ENCODE measurements at places on chromosomes 16 and 17.

DNA sequence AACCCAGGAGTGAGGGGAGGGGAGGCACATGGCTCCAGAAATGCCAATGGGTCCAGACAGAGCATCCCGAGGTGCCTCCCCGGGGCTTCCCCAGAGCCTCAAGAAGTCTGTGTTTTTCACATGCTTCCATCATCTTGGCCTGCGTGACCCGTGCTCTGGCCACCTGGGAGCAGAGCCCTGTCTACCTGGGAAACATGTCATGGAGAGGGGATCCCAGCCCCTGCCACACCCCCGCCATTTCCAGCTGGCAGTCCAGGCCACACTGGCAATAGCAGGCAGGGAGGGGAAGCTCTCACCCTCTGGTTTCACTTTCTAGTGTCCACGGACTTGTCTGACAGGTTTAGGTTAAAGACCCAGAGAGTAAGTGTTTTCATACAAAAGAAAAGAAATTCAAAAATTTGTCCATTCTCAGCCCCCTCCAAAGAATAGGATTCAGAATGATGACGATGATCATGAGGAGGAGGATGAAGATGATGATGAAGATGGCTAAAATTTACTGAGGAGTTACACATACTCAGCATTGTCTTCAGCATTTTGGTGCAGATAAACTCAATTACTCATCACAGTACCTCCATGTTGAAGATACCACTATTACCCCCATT, 9.0 kb downstream of the SMIM5 start:
- DNase-seq = no peak

GRCh38 chr17:13086142-13086769, 68.4 kb upstream of the ELAC2 start:
- no peak for DNase-seq

DNA sequence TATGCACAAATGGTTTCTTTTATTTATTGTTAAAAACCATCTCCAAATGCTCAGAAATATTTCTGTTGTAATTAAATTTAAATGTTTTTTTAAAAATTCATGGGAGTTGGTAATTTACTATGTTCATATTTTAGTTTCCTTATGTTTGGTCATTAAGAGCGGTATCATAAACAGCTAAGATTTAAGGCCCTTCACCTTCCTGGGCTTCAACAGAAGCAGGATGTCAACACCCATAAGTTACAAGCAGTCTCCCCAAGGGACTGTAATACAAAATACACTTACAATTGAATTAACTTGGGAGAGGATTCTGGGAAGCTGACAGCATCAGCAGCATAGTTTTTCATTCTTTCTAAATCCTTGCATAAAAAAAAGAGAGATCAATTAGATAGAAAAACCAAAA, 30.9 kb upstream of the TANC2 start:
- no peak for DNase-seq

DNA sequence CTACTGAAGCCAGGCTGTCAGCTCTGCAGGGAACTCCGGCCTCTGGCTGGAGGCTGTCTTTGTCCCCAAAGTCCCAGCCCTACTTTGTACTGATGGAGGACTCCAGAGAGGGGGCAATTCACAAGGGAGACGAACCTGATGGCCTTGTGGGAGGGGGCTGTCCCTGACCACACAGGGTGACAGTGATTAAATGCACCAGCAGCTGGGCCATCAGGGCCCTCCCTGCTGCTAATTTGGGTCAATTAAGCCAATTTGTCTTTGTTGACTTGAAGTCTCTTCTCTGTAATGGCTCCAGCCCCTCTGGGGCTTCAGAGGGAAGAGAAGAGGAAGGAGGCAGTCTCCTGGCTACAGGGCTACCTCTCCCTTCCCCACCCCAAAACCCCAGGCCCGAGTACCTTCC, 22.0 kb downstream of the TMEM132E start:
- no peak for DNase-seq

- DNase-seq = no peak
Observed at GRCh38 chr17:48626245-48627117, at the start of gene HOXB9. HOXB9 (minus strand) TSS chr17:48626358; CDS start chr17:48626269, 89 bp downstream.

- no peak for DNase-seq
Observed at GRCh38 chr17:56593086-56593645, 333 bp upstream of the NOG start.

GRCh38 chr16:48525201-48526057, 84.6 kb downstream of the N4BP1 start:
- no peak for DNase-seq

DNA sequence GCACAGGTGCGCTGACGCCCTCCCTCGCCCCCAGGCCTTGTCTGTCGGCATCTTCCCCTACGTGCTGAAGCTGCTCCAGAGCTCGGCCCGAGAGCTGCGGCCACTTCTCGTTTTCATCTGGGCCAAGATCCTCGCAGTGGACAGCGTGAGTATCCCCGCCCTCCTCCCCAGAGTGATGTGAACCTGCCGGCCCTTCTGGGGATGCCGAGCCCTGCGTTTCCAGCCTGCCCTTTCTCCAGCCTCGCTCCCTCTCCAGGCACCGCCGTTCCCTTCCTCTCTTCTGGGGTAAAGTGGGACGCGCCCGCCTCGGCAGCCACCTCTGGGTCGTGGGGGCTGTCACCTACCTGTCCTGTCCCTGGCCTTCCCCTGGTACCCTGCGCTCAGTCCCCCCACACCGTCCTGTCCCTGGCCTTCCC, 133.9 kb upstream of the CHMP6 start:
- DNase-seq = no peak

DNA sequence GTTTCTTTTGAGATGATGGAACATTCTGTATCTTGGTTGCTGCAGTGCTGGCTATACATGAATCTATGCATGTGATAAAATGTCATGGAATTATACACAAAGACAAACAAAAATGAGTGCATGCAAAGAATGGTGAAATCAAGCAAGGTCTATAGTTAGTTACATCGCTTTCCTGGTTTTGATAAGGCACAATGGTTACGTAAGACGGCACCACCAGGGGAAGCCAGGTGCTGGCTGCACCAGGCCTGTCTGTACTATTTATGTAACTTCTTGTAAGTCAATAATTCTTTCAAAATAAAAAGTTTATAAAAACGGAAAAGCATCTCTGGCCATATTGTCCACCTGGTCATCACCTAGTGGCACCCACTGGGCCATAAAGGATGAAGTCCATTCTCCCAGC, 46.5 kb downstream of the ARHGAP27 start:
- no peak for DNase-seq

DNA sequence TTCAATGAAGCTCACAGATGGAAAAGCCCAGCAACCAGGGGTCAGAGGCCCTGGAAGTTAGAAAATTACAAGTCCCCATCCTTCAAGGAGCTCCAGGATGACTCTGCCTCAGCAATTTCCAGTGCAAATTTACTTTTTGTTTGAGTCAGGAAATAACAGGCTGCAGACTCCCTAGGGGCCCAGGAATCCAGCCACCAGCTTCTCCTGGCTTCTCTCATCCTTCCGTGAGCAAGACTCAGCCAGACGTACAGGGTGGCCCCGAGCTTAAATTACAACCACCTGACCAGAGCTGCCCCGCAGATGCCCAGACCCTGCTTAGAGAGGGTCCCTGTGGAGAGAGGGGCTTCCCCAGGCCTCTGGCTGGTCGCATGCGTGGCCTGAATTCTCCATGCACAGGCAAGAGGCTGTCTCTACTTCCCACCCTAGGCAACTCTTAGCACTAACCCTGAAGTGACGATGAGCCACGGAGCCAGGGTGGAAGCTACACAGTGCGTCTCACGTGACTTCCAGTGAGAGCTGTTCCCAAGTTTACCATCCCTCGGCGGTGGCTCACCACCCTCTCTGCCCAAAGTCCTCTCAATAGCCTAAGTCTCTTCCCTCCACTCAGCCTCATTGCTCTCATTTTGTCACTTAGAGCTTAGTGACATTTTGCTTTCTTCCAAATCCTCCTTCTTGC, 27.1 kb downstream of the GPR142 start:
- no peak for DNase-seq

DNA sequence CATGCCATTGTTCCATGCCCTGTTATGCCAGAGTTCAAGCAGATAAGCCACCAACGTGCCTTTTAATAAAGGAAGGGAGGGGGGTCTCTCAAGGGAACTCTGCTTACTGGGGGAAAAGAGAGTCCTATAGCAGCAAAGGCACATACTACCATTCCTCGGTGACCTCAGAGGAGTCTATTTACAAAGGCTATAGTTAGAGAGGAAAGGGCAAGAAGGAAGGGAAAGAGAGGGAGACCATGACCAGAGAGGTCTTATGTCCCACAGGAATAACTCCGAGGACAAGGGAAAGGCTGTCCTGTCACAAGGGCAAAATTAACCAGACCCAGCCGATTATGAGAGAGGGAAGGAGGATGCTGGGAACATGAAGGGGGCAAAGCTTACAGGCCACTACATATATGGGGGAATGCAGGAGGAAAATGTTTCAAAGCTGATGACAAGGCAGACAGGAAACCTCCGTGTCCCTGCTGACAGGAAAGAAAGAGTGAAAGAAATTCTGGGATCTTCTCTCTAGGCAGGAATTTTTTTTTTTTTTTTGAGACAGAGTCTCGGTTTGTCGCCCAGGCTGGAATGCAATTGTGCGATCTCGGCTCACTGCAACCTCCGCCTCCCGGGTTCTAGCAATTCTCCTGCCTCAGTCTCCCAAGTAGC, 51.5 kb downstream of the HIC1 start:
- DNase-seq = no peak

- DNase-seq = no peak
Observed at GRCh38 chr16:4624827-4625559, 367 bp downstream of the MGRN1 start.

DNA sequence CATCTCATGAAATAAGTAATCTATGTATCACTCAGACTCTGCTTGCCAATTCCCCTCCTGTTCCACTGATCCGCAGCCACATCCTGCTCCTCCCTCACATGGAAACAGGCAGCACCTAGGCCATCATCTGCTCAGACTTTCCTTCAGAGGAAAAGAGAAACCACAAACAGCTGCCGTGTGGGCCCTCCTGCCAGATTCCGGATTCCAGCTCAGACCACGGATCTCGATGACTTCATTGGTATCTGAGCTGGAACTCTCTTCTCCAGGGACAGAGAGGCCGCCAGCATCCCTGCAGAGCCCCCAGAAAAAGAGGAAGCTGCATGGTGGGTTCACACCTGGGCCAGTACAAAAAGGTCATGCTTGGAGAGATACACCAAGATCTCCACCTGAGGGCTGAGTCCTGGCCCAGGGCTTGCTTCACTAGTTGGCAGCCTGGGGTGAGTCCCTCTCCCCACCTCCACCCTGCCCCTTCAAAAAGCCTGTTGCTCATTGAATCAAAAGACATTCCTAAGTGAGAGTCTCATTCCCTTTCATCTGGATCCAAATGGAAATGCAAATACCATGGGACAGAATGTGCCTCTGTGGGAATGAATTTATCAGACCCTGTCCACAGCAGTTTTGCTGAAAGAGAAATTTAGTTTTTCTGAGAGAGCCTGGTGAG, 47.2 kb downstream of the HOXB1 start:
- DNase-seq = no peak

DNA sequence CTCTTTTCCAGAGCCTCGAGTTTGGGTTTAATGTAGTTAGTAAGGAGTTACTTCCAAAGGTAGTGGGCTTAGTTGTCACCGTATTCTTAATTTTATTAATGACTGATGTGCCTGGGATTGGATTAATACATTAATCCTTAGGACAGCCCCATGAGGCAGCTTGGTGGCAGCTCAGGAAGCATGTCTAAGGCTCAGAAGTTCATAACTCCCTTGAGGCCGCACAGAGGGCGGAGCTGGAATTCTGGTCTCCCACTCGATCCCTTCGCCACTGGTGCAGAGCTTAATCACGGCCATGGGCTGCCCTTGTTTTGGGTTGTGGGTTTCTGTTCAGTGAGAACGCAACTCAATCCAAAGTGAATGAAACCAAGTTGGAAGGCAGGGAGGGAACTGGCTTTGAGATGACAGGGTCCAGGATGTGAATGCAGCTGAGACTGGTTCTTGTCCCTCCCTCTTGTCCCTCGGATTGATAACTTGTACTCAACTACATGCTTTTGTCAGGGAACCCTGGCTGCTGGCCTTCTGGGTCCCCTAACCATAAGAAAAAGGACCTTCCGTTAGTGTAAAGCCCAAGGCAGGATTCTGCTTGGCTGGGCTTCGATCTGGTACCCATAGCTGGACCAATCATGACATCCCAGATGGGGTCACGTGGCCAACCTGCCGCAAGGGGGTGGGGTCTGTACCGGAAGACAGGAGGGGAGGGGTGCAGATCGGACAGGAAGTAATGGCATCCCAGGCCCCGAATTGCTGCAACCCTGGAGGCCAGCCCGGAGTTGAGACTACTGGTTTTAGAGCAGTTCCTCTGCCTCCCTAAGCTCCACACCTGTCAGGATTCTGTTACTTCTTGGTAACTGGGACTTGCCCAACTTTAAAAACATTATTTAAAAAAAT, 45.4 kb downstream of the SNX20 start:
- no peak for DNase-seq

- DNase-seq = no peak
Observed at GRCh38 chr17:32493976-32494513, 7.3 kb downstream of the CDK5R1 start.

- no peak for DNase-seq
Observed at GRCh38 chr17:2724784-2725164, 13.2 kb upstream of the CLUH start.

DNA sequence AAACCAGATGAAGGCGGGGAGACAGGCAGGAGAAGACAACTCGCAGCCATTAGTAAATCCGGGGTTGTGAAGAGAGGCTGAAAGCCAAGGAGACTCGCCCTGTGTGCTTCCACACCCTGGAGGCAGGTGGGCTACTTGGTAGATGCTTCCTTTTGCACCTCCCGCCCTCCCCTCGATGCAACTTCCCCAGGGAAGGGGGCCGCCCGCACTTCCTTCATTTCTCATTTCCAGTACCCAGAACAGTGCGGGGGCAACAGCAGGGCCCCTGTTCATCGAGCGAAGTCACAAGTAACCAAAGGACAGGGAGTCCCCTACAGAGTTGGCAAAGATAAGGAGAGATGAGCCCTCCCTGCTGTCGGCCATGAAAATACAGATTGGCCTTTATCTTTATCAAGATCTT, 25.0 kb downstream of the CCDC40 start:
- no peak for DNase-seq

GRCh38 chr16:86772671-86773353, 194.5 kb downstream of the FOXL1 start:
- no peak for DNase-seq

DNA sequence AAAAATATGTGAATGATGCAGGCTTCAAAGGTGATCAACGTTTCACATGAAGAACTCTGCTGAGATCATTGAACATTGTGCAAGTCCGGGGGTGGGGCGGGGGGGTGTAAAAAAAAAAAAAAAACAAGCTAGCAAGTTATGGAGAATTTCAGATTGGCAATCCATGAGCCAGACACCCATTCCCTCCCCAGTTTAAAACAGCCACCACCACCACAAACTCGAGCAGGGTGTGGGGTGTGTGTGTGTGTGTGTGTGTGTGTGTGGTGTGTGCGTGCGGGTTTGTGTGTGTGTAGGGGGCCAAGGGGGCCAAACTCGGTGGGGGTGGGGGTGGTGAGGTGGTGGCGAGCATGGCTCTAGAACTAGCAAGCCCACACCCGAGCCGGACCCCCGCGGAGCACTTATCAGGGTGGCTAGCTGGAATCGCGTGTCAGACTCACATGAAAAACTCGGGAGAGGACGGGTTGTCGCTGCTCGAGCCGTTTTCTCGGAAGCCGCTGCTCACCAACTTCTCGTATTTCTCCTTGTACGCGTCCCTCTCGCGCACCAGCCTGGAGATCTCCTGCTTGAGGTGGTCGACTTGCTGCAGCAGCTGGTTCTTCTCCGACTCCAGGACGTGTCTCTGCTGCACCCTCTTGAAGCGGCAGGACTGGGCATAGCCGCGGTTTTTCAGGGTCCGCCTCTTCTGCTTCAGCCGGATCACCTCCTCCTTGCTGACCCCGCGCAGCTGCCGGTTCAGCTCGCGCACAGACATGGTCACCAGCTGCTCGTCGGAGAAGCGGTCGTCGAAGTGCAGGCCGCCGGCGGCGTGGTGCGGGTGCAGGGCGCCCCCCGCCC, 2.0 kb downstream of the MAF start:
- DNase-seq = no peak

GRCh38 chr16:79508294-79508693, 92.2 kb downstream of the MAF start:
- DNase-seq = no peak
